NCI-H1417 (cell line): ENCODE measurements at places on chromosomes 5 and 9.

DNA sequence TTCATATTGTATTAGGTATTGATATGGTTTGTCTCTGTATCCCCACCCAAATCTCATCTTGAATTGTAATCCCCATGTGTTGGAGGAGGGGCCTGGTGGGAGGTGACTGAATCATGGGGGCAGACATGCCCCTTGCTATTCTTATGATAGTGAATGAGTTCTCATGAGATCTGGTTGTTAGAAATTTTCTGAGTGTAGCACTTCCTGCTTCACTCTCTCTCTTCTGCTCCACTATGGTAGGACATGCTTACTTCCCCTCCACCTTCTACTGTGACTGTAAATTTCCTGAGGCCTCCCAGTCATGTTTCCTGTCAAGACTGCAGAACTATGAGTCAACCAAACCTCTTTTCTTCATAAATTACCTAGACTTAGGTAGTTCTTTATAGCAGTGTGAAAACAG lies 187.4 kb upstream of the SLC24A2 start:
- no peak for DNase-seq

- no peak for DNase-seq
Measured at GRCh38 chr9:128141604-128142003, 7.6 kb upstream of the LCN2 start.

- peak; percentile 38 for DNase-seq
Measured at GRCh38 chr5:164220522-164220921, 715.1 kb downstream of the MAT2B start.

GRCh38 chr5:78821536-78822021 lies 163.5 kb downstream of the ARSB start:
- no peak for DNase-seq

- DNase-seq = no peak
Measured at GRCh38 chr5:134000091-134000511, 4.7 kb downstream of the VDAC1 start.

DNA sequence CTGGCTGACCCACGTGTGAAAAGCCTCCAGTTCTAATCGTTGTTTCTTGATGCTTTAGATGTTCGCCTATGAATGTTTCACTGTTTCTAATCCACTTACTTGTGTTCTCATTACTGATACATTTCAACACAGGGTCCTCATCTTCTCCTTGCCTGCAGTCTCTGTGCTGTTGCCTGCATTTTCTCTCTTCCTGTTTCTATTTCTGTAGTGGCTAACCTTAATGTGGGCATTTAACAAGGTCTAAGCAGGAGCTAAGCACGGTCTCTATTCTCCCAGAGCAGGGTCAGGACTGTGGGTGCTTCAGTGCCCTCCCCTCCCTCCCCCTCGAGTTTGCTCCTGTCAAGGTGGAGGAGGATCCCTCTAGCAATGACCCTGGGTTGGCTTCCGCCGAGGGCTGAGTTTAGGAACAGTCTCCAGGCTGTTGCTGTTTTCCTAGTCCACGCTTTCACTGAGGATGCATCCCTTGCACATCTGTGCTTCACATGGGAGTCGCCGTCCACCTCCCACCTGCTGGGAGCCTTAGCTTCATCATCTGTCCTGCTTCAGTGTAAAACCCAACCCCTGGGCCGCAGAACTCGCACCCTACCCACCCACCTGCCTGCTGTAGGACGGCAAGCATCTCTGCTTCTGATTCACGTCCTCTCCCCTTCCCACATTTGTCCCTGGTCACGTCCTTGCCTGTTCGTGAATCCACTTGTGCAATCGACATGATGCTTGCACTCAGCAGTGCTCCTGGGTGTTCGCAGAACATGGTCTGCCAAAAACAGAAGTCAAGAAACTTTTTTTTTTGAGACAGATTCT lies 2.4 kb upstream of the EXOC3 start:
- no peak for DNase-seq
